ENCODE measurements at places on chromosomes 2 and 18. TPM values are rescaled to one million over a fixed set of nuclear protein-coding genes. Genes with fewer than 3 reads are reported as not detected.

The POTEI gene
- total RNA-seq, result not detected

The ALPP gene
- not detected for total RNA-seq

The ANKRD36B gene
- 2.6 TPM for total RNA-seq

The CSRNP3 gene
- 4.1 TPM for total RNA-seq

The UGT1A9 gene
- not detected for total RNA-seq

The CERKL gene
- not detected for total RNA-seq

The TMEM169 gene
- total RNA-seq, result 0.62 TPM

The ATP6V1C2 gene
- 1.6 TPM for total RNA-seq

The CFAP65 gene
- not detected for total RNA-seq

The RTP5 gene
- not detected for total RNA-seq

The ST8SIA3 gene
- total RNA-seq, result not detected

The SERPINB2 gene
- total RNA-seq, result not detected

The SPATA3 gene
- not detected for total RNA-seq

The SULT1C4 gene
- 2.7 TPM for total RNA-seq

The SIGLEC15 gene
- total RNA-seq, result not detected

The IL36A gene
- total RNA-seq, result not detected

The LRRC30 gene
- total RNA-seq, result not detected

The PLEK gene
- total RNA-seq, result 4.7 TPM

The DGUOK gene
- 17.7 TPM for total RNA-seq

The LIMS2 gene
- total RNA-seq, result 237 TPM

The KCNIP3 gene
- 8.4 TPM for total RNA-seq

The GPAT2 gene
- 6.4 TPM for total RNA-seq

The SERPINB10 gene
- total RNA-seq, result not detected

The DNAH7 gene
- total RNA-seq, result 0.40 TPM

The SERPINB3 gene
- total RNA-seq, result not detected

The ZSWIM2 gene
- total RNA-seq, result not detected

The XIRP2 gene
- 206 TPM for total RNA-seq

The C2orf81 gene
- 0.62 TPM for total RNA-seq

The ELOA2 gene
- total RNA-seq, result not detected

The ID2 gene
- total RNA-seq, result 25.5 TPM

The TGIF1 gene
- 9.9 TPM for total RNA-seq

The C2orf72 gene
- 0.05 TPM for total RNA-seq
